ENCODE measurements at places on chromosomes 5 and 9. TPM values are rescaled to one million over a fixed set of nuclear protein-coding genes. Genes with fewer than 3 reads are reported as not detected.

The CYLC2 gene
- not detected for total RNA-seq

The KIF20A gene
- total RNA-seq, result 0.36 TPM

The CLTA gene
- total RNA-seq, result 151 TPM

The VCAN gene
- total RNA-seq, result 65.8 TPM

The PCDHB7 gene
- total RNA-seq, result 2.2 TPM

The SH3PXD2B gene
- total RNA-seq, result 45.7 TPM

The LCN9 gene
- total RNA-seq, result not detected

The CCDC152 gene
- total RNA-seq, result not detected

The HTR4 gene
- total RNA-seq, result 1.7 TPM

The ZNF79 gene
- total RNA-seq, result 13.5 TPM

The CBY3 gene
- total RNA-seq, result 0.66 TPM

Measured in sigmoid colon (tissue), 7 donors.